ENCODE measurements at places on chromosomes 2 and 18. TPM values are rescaled to one million over a fixed set of nuclear protein-coding genes. Genes with fewer than 3 reads are reported as not detected.
A peak's percentile ranks its signal among the peaks of the same experiment; 100 is the strongest.

GRCh38 chr2:179098080-179098689 lies 48.2 kb upstream of the CCDC141 start:
- no peak for DNase-seq

DNA sequence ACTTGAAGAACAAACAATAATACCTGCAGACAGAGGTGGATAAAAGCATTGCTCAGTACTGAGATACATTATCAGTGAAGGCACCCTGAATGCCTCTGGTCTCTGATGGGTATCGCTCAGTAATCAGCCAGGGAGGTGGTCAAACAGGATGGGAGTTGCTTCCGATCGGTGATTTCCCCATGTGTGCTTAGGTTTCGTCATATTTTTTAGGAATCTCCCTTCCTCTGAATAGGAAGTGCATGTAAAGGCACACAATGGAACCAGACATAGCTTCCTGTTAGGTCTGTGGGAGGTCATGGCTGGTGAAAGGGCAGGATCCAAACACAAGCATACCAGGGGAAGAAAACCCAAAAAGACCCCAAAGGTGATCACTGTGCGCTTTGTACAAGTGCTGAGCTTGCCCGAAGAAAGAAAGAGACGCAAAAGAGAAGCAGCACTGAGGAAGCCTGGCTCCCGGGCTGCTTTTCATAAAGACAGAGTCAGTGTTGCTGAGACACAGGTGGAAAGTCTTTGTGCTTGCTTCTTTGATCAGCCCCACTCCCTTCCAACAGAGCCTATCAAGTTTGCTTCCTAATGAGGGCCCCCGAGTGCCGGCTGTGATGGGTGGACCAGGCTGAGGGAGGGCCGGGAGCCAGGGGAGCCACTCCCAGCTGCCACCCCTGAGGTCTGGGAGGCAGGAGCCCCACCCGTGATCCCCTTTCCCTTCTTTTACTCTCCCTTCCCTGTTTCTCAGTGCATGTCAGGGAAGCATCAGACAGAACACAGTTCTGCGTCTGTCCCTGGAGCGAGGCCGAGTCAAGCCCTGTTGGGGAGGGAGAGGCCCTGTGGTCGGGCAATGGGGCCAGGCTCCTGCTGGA lies 138.2 kb downstream of the SH3RF3 start:
- peak; percentile 45 for DNase-seq

DNA sequence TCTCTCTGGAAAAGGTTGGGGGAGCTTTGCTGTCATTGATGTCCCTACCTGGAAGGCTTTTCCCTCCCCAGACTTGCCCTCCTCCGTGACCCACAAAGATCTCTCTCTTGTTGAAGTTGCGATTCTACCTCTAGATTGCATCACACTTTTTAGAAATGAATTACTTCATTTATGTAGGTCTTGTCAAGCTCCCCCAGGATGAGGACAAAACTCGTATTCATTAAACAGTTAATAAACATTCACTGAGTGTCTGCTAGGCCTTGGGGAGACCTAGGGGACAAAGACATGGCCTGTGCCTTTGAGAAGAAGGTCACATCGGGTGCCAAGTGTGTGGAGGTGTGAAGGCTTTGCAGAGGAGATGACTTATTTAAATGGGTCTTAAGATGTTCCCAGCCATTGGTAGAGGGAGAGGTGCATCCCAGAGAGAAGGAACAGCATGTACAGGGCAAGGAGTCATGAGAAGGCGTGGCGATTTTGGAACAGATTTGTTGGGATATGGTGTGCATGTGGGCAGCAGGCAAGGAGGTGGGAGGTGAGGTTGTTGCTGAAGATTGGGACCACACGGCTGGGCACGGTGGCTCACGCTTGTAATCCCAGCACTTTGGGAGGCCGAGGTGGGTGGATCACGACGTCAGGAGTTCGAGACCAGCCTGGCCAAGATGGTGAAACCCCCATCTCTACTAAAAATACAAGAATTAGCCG lies 9.8 kb upstream of the YWHAQ start:
- no peak for DNase-seq

The PID1 gene
- 15.4 TPM for total RNA-seq

GRCh38 chr2:129913695-129914495 lies 65.6 kb upstream of the RAB6C start:
- no peak for DNase-seq

DNA sequence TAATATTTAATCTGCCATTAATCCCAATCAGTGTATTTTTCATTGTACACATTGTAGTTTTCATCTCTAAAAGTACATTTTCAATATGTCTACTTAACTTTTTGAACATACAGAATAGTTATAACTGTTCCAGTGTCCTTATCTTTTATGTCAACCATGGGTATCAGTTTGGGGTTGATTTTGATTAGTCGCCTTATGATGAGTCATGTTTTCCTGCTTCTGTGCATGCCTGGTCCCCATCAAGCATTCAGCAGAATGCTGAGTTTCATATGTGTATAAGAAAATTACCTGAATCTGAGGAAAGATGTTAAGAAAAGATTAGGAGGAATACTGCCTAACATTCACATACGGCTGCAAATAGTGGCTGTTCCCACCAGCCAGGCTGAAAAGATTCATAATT lies 17.7 kb downstream of the SPDYA start:
- no peak for DNase-seq

DNA sequence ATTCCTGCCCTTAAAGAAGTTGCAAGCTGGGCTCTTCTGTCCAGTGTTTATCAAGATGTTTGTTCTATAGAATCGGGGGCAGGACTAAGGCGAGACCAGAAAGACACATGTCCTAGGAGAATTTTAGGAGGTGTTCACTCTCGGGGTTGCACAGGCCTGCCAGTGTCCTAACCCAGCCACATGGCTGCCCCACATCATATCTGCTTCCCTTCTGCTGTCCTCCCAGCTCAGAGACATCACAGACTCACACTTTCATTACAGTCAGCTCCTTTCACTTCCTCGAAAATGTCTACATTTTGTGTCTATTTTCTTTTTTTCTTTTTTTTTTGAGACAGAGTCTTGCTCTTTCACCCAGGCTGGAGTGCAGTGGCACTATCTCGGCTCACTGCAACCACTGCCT lies 10.7 kb upstream of the MRO start:
- no peak for DNase-seq

DNA sequence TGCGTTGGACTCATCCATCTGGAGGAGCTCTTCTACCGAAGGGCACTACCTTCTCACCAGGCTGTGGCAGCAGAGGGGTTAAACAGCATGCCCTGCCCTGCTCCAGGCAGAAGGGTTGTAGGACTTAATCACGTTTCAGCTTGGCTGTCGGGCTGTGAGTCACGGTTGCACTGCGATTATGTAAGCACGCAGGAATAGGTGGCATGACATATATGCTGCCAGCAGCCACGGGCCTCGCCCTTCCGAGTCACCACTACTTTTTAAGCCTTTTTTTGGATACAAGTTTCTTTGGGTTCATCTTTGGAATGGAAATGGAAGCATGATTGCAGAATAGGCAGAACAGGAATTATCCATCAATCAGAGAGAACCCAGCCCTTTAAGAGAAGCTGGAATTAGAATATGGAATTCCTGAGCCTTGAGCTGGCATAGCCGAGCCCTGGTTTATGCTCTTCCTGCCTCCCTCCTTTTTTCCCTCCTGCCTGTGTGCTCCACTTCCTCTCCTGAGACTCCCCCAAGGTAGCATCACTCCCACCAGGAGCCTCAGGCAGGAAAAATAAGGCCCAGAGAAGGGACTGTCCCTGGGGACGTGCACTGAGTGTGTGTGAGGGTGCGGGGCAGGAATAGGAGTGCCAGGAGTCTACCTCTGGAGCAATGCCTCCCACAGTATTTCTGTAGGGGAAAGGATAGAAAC lies 86.8 kb downstream of the SEMA4F start:
- peak; percentile 67 for DNase-seq

The SMAD2 gene
- 102 TPM for total RNA-seq

DNA sequence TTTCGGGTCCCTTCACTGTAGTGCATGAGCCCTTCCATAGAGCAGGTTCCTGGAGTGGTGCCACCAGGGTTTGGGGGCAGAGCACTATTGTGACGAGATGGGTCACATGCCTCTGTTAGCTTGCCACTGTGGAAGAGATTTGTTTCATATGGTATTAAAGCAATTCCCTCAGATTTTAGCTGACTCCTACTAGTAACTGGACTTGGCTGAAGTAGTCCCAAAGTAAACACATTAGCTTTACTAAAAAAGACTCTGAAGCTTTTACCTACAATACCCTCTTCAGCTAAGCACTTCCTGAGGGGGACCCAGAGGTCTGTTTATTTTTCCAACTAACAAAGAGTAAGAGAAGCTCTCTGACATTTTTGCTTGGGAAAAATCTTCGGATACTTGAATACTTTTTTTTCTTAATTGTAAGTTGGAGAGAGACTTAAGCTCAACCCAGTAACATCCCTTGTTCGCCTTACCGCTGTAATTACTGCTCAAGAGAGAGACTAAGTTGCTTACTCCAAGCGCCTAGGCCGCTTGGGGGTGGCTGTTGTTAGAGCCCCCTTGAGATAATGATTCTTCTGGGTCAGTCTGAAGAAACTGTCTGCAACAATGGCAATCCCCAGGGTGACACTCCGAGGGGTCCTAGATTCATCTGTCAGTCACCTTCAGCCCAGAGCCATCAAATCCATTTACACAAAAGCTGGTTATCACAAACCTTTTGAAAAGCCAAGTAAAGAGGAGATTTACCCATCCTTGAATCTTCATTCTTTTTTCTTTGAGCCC lies 177.4 kb downstream of the FIGN start:
- peak; percentile 13 for DNase-seq

The ARHGEF4 gene
- total RNA-seq = 48.5 TPM

DNA sequence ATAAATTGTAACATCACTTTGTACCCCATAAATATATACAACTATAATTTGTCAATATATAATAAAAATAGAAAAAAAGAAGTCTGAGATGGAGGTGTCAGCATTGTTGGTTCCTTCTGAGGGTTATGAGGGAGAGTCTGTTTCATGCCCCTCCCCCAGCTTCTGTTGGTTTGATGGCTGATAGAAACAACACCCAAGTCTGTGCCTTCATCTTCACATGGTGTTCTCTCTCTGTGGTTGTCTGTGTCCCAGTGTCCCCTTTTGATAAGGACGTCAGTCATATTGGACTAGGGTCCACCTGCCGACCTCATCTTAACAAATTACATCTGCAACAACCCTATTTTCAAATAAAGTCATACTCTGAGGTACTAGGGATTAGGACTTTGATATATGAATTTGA lies 20.3 kb upstream of the EHBP1 start:
- DNase-seq = no peak

GRCh38 chr18:36543991-36544725 lies 246.6 kb downstream of the FHOD3 start:
- DNase-seq = no peak

DNA sequence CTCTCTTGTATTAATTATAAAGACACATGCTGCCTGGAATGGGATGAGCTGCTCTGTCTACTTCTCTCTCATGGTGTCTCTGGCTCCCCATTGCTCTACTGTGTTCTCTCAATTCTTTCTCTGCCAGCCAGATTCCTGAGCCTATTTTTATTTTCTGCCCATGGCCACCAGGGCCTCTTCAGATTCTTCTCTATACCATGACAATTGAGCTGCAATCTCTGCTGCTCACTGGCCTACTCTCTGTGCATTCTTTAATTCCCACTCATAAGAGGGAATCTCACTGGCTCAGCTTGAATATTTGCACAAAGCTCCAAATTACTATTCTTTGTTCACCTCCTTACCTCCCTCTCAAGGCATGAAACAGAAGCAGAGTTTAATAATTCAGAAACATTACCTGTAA lies 161.4 kb upstream of the GULP1 start:
- DNase-seq = no peak

- peak; percentile 14 for DNase-seq
Measured at GRCh38 chr2:62814123-62814522, 108.6 kb downstream of the EHBP1 start.

The ALKAL2 gene
- total RNA-seq = 2.3 TPM

The CFAP65 gene
- total RNA-seq = not detected

The CIDEA gene
- total RNA-seq = not detected

DNA sequence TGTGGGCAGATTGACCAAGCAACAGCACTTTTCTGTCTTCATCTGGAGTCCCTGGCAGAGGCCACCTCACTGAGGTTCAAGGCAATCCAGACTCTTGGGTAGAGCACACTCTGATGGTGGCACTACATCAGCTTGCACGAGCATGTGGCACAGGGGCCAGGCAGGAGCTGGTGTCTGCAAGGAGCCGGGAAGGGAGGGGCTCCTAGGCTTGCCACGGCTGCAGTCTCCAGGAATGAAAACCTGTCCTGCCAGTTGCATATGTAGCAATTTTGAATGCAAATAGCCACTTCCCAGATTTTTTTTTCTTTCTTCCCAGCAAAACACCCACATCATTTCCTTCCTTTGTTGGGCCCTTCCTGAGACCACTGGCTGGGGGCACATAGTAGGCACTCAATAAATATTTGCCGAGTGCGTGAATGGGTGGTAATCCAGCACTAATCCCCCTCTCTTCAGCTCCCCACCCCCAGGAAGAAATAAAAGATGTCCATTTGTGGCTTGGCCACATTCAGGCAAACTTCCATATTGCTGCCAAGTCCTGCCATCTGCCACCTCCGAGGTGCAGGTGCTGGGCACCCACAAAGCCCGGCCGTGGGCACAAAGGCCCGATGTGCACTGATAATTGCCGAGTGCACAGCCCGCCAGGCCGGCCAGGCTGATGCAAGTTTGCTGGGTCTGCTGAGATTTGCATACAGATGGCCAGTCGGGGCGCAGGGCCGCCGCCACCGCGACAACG lies 72.4 kb downstream of the MYCN start:
- DNase-seq = peak; percentile 58

DNA sequence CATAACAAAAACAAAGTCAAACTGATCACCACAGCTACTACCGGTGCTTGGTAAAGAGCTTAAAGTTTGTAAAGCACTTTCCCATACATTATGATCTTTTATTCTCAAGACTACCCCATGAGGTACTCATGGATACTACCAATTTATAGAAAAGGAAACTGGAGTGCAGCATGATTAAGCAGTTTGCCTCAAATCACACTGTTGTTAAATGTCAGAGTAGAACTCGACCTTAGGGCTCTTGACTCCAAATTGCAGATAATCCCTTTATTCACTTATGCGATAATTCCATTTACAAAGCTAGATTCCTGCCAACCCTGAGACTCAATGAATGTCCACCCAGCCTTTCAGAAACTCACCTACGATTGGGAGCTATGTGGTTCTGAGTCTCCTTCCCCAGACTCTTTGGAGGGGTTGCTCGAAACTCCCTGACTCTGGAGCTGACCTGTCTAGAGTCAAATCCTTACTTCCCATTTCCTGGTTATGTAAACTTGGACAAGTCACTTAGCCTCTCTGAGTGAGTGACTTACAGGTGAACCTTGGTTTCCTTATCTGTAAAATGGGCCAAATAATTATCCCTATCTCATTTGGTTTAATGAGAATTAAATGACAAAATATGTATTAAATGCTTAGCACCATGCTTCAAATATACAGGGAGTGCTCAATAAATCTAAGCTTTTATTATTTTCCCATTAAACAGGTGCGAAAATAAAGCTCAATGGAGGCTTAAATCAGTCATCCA lies 47.4 kb downstream of the PSD4 start:
- no peak for DNase-seq

The ALK gene
- total RNA-seq = 0.41 TPM

DNA sequence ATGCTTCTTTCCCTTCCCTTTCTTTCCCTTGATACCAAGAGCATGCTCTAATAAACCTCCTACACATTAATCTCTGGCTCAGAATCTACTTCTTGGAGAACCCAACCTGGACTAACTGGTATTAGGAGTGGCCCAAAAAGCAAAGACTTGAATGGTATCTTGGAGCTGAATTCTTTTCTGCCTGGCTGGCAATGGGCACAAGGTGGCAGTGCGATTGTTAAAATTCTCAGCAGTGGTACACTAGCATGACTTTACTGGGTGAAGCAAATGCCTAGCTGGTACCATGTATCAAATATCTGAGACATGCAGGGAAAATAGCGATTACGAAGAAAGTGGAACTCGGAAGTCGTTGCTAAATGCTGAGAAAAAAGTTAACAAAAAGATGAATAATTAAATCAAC lies 376.1 kb downstream of the XIRP2 start:
- peak; percentile 2 for DNase-seq

GRCh38 chr2:64298161-64298560 lies 153.9 kb upstream of the PELI1 start:
- DNase-seq = no peak
